GM04504 (cell line): ENCODE measurements at places on chromosomes 16 and 17.

- DNase-seq = no peak
Observed at GRCh38 chr17:75457047-75457654, 716 bp downstream of the TMEM94 start.

GRCh38 chr17:64106918-64107317 is 23.0 kb downstream of the ERN1 start:
- DNase-seq = no peak

DNA sequence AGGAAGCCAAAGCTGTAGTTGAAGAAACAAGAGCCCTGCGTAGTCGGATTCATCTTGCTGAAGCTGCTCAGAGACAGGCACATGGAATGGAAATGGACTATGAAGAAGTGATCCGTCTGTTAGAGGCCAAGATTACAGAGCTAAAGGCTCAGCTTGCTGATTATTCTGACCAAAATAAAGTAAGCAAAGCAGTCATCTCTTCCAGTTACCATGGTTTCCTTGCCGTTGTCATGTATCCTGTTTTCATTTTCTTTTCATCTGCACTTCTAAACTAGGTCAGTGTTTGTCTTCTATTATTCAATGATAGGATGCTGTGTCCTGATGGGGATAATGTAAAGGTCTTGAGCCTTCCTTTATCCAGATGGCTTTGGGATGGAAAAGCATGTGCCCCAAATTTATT is 104.3 kb downstream of the STXBP4 start:
- no peak for DNase-seq

DNA sequence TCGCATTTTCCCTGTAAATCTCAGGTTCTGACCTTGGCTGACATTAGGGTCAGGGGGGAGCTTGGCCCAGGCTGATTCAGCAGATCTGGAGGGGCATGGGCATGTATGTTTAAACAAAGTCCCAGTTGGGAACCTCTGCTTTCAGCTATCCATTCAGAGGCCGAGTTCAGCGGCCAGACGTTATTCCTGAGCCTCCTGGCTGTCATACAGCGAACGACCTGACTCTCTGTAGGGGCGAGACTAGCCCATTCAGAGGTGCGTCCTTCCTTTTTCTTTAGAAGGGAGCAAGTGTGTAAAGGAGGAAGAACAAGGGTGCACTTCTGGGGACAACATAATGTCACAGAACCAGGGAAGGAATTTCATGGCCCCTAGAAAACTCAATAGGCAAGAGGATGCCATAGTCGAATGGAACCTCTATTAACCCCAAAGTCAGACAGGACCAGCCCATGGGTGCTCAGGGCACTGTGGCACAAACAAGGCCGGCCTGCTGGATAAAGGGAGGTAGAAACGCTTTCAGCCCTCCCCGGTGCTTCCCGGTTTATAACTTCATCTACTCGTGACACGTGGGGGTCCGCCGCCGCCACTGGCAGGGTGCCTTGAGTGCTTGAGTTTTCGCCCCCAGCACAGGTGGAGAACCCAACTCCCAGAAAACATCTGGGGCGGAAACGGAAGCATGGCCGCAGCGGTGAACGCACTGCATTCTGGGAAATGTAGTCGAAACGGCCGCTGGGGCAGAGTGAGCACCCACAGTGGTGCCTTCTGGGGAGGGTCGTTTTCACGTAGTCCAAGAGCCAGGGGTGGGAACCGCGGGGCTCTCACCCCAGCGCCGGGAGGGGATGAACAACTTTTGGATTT is 33.2 kb upstream of the PLCG2 start:
- DNase-seq = peak; percentile 13

DNA sequence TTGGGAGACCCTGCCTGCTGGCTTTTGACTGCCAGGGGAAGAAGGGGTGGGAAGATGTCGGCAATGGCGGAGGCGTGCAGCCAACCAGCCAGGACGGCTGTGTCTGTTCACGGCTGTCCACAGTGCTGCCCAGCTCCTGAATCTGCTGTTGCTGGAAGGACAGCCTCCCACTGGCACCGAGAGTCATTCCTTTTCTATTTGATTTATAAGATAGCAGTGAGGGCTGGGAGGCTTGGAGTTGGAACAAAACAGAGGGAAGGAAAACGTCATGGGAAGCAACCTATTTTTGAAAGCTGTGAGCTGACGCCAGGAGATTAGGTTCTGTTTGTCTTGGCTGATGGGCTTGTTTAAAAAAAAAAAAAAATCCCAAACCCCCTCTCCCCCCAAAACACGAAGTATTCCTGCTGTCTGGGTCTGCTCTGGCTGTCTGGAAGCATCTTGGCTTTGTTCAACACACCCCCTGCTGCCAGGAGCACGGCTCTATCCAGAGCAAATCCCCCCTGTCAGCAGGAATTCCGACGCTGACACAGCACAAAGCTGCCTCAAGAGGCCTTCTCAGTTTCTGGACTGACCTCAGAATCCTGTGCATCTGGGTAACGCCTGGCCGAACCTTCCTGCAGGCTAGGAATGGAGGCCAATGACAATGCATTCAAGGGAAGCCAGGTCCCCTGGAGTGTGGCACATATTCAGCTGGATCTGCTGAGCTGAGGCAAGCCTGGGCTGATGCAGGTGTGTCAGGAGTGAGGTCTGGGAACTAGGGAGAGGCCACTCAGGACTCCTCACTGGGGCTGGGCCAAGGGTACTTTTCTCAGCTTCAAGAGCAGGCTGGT is 41.0 kb upstream of the SREBF1 start:
- no peak for DNase-seq

- no peak for DNase-seq
Observed at GRCh38 chr17:45020354-45021138, 30.9 kb downstream of the DCAKD start.

DNA sequence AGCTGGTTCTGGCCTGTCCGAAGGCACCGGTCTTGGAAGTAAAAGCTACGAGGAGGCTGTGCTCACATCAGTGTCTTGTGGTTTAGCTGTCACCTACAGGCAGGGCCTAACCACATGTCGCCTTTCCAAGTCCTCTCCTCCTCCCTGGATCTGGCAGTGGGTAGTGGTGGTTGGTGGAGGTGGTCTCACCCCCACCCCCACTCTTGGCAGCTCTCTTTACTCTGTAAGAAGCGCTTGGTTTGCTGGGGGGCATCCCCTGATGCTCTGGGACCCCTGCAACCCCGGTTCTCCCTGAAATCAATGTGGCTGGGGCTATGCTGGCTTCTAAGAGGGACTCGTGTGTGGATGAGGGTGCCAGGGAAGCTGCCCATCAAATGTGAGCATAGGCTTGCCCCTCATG is 68.3 kb downstream of the WIPI1 start:
- DNase-seq = no peak

GRCh38 chr17:78338486-78339259 is 21.2 kb downstream of the SOCS3 start:
- DNase-seq = no peak

DNA sequence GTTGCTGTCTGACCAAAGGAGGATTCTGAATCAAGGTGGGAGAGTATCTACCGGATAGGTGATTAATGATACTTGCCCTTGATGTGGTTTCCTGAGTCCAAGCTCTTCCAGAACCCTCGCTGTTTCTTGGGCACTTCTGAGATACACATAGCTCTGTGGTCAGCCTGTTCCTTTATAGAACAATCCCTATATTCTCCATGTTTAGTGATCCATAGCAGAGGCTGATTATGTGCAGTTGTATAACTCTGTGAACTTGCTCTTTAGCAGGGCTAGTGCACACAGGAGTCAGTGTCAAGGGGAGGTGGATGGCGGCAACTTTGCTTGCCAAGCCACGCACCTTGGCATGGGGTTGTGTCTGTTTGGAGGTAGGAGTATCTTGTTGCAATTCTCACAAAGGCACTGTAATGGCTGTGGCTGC is 36.1 kb downstream of the ARL4D start:
- DNase-seq = no peak

GRCh38 chr17:9987779-9988585 is 82.9 kb upstream of the RCVRN start:
- no peak for DNase-seq

DNA sequence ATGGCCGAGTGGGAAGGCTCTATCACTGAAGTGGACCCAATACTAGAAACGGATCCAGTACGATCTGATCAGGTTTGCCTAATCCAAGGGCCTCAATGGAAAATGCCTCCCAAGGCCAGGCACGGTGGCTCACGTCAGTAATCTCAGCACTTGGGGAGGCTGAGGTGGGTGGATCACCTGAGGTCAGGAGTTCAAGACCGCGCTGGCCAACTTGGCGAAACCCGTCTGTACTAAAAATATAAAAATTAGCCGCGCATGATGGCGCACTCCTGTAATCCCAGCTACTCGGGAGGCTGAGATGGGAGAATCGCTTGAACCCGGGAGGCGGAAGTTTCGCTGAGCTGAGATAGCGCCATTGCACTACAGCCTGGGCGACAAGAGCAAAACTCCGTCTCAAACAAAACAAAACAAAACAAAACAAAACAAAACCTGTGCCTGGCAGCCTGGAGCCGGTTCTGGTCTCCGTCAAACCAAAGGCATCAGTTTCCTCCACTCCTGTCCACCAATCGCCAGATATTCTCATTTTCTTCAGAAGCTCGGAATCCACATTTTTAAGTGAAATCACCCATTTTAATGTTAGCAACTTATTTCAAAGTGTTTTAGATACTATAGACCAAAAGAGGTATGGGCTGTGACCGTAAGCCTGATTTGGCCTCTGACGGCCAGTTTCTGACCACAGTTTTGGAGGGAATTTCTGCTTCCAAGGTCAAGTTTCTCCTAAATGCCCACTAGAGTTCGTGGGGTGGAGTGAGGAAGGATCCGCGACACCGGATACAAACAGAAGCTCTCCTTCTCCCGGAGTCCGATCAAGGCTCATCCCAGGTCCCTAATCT is 664 bp downstream of the NQO1 start:
- no peak for DNase-seq

DNA sequence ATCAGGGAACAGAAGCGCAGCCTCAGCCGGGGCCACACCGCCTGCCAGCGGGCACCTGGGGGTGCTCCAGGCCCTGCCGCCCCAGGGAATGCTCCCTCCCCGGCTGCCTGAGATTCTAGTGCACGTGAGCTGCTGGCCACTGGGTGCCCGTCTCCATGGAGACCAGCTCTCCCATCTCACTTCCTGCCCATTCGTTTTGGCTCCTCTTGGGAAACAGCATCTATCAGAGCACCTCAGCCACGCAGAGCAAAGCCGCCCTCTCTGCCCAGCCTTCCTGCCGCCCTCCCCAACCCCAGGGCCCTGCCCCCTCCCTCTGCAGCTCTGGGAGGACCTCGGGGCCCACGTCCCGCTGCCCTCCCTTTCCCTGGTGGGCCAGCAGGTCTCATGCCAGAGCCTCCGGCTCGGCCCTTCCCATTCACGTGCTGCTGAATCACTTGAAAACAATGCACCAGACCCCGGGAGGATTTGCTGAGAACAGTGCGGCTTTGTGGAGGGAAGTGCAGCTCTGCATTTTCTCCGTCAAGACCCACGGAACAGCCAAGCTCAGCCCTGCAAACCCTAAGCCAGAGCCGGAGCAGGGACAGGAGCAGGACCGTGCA is 19.4 kb downstream of the CEP295NL start:
- peak; percentile 91 for DNase-seq

- no peak for DNase-seq
Observed at GRCh38 chr17:79681628-79682261, 49.0 kb upstream of the ENPP7 start.

- DNase-seq = no peak
Observed at GRCh38 chr16:86567701-86568581, 1.3 kb downstream of the FOXC2 start.

- DNase-seq = no peak
Observed at GRCh38 chr16:49275870-49276269, 5.8 kb downstream of the CBLN1 start.

GRCh38 chr17:7426203-7426863 is 917 bp downstream of the SPEM2 start:
- DNase-seq = no peak

- no peak for DNase-seq
Observed at GRCh38 chr17:11074451-11074850, 166.6 kb upstream of the SHISA6 start.

DNA sequence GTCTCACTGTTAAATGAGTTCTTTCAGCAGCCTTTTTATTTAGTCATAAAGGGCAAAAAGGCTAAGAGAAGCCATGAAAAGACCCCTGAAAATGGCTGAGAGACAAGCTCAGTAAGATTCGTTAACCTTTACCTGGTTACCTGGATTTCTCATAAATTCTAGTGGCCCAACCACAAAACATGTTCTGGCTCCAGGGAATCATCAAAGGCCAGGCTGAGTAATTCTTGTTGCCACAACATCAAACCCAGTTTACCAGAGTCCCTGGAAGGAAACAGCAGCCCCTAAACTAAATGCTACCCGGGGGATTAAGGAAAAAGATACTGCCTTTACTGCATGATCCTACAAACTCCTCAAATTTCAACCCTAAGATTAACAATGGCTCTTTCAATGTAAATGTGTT is 15.8 kb downstream of the CYTH1 start:
- DNase-seq = no peak

- no peak for DNase-seq
Observed at GRCh38 chr17:54860617-54861470, 39.8 kb upstream of the TOM1L1 start.

- DNase-seq = no peak
Observed at GRCh38 chr16:71249399-71249798, 18.9 kb upstream of the HYDIN start.

DNA sequence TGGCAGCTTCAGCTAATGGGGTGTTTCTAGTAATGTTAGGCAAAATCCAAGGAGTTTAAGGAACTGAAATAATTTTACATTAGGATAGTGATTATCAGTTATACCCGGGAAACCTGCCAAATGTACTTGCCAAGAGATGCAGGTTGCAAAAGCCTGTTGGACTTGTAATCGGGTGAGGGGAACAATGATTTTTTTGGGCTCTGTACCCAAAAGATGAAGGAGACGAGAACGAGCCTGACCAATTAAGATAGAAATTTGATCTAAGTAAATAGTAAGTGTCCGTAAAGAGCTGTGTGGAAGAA is 56.3 kb upstream of the ARL4D start:
- DNase-seq = no peak

DNA sequence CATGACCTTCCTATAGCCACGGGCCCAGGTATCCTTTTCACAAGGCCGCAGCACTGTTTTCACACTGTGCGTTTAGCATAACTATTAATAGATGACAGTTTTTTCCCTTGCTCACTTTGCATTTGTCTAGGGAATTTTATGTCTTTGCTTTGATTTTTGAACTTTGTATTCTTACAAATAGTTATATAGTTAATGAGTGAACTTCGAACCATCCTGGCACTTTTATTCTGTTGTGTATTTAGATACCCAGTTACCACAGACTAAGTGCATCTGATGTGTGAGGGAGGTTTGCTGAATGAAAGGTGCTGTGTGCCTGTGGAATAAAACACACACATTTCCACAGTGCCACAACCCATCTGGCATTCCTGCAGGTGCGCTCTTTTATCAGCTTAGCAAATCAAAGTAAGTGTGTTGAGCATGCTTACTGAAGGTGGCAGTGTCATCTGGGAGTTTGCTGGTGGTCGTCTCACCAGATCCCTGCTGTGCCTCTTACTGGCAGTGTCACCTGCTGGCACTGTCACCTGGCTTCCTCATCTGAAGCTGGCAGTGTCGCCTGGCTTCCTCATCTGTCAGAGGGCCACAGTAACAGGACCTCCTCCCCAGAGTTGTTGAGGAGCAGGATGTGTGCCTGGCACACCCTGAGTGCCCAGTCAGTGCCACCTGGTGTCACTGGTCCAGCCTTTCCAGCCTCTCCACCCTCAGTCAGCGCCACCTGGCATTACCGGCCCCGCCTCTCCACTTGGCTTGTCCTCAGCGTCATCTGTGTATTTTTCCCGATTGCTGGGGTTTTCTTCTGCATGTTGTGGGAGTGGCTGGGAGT is 37.6 kb downstream of the USP10 start:
- no peak for DNase-seq
